Muscle of leg (tissue), 16 donors: ENCODE measurements at places on chromosomes 5 and 9.
A peak's percentile ranks its signal among the peaks of the same experiment; 100 is the strongest.

- no peaks in the 10 kb centered on the region for H3K36me3 ChIP-seq
- H3K27me3 ChIP-seq = no peaks in the 10 kb centered on the region
- no peaks in the 10 kb centered on the region for H3K4me1 ChIP-seq
- no peak overlapping the region for H3K4me3 ChIP-seq
- DNase-seq = no peak
These were observed 73.9 kb downstream of the CSNK1G3 start for GRCh38 chr5:123585871-123586270.

- no peak overlapping the region for H3K4me3 ChIP-seq
- DNase-seq = no peak
- no peaks in the 10 kb centered on the region for H3K36me3 ChIP-seq
- no peaks in the 10 kb centered on the region for H3K27me3 ChIP-seq
- no peaks in the 10 kb centered on the region for H3K4me1 ChIP-seq
These were observed 85.6 kb downstream of the SMIM15 start for GRCh38 chr5:61076626-61077025.

DNA sequence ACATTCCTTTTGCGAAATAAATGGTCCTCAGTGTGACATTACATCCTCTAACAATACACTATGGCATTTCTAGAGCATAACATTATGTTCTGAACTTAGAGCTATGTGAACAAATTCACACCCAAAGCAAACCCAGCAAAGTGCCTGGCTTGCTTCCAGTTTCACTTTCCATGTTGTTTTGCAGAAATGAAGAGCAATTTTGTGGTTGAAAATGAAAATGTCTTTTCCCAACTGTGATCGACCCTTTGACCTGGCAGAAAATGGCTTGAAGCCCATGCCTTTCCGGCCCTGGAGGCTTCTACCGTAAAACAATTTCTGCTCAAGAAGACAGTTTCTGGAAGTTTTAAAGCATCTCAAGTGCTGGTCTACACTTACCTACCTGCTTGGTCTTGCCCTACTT, 344.7 kb upstream of the RGMB start:
- H3K4me3 ChIP-seq = no peak overlapping the region
- no peaks in the 10 kb centered on the region for H3K36me3 ChIP-seq
- H3K4me1 ChIP-seq = peaks cover 10% of the 10 kb centered on the region
- DNase-seq = peak; percentile 59

GRCh38 chr9:133716564-133717112, 21.5 kb downstream of the SARDH start:
- peak; percentile 80 for DNase-seq
- no peak overlapping the region for H3K4me3 ChIP-seq
- H3K4me1 ChIP-seq = peaks cover 50% of the 10 kb centered on the region
- H3K36me3 ChIP-seq = no peaks in the 10 kb centered on the region
- H3K27ac ChIP-seq = no peak overlapping the region
- peaks cover 2% of the 10 kb centered on the region for H3K27me3 ChIP-seq

DNA sequence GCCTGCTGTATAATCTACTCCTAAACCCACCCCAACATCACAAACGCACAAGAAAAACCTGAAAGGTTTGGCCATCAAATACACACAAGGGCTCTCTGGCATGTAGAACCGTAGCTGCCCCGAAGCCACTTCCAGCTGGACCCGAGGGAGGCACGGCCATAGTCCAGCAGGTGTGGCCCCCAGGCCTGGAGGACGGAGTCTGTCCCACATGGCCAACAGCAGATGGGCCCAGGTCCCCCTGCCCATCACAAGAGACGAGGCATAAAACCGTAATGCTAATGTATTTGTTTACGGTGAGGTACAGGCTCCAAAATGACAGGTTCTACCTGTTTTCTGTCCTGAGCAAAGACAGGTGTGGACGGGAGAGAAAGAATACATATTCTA, 234.2 kb downstream of the SYK start:
- no peaks in the 10 kb centered on the region for H3K36me3 ChIP-seq
- no peak for DNase-seq
- H3K27me3 ChIP-seq = peaks cover 2% of the 10 kb centered on the region
- H3K4me3 ChIP-seq = no peak overlapping the region

GRCh38 chr5:149471406-149472183, 79.6 kb downstream of the CSNK1A1 start:
- no peaks in the 10 kb centered on the region for H3K36me3 ChIP-seq
- H3K27ac ChIP-seq = peak overlapping the region; percentile 47
- H3K27me3 ChIP-seq = no peaks in the 10 kb centered on the region
- no peak overlapping the region for H3K4me3 ChIP-seq
- peak; percentile 60 for DNase-seq
- peaks cover 20% of the 10 kb centered on the region for H3K4me1 ChIP-seq

DNA sequence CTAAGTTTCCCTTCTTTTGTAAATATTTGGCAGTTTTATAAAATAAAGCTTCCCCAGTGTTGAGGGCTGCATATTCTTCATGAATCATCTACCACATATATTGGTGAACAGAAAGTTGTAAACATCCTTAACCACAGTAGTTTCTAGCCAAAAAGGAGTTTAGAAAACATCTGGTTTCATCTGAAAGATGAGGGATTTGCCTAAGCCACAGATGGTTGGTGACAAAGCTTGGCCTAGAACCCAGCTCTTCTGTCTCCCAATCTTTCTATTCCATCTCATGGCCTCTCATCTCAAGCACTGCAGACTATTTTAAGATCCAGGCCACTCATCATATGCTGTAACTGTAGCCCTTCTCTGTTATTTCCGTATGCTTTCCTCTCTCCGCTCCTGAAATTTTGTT, 232.3 kb upstream of the TRPM3 start:
- no peak overlapping the region for H3K4me3 ChIP-seq
- no peaks in the 10 kb centered on the region for H3K36me3 ChIP-seq
- no peak overlapping the region for H3K27ac ChIP-seq
- H3K27me3 ChIP-seq = no peaks in the 10 kb centered on the region

DNA sequence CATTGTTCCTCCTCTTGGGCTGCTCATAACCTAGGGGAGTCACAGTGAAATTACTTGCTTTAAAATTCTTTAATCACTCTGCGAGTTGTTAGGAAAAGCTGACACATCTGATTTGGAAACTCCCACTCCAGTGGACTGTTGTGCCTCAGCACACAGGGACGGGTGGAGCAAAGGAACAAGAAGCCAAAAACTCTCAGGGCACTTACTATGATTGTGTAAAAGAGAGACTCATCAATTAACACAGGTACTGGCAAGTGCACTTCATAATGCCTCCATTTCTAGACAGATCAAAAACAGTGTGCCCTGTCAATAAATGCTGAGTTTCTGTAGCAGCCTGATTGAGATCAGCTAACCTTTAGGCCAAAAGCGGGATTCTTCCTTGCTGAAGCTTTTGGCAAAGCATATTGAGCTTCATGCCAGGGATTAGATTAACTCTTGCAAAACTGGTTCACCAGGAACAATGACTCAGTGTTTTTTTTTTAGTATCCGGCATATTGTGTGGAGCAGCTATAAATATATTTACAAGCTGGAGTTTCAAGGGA, 55.9 kb downstream of the TMC1 start:
- DNase-seq = peak; percentile 81
- H3K4me1 ChIP-seq = peaks cover 17% of the 10 kb centered on the region
- no peaks in the 10 kb centered on the region for H3K27me3 ChIP-seq
- H3K36me3 ChIP-seq = no peaks in the 10 kb centered on the region
- H3K27ac ChIP-seq = peak overlapping the region; percentile 74

DNA sequence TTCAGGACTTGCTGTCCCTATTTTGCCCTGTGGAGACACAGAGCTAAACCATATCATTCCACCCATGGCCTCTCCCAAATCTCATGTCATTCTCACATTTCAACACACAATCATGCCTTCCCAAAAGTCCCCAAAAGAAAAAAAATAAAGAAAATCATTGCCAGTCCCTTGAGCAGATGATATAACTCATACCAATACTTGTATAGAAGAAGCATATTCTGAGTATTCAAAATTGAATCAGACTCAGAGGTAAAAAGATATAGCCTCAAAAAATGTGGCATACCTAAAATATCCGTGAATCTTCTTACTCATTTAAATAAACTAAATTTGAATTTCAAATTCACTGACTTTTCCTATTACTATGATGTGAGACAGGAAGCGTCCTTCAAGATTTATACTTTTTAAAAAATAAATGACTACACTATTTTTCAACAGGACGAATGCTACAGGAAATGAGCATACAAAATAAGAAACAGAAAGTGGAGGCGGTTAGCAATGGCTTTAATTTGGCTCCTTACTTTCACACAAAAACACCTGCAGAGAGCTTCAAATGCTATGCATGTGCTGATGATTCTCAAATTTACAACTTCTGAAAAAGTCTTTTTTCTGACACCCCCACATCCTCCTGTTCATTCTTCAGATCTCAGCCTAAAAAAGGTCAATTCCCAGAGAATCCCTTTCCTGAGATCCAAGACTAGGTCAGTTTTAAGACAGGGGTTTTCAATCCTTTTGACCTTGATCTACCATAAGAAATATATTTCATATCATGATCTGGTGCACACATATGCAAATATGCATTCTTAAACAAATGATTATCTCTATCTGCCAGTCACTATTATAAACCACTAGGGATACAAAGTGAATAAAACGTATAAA, 39.6 kb upstream of the DMXL1 start:
- H3K4me1 ChIP-seq = no peaks in the 10 kb centered on the region
- no peak overlapping the region for H3K27ac ChIP-seq
- no peaks in the 10 kb centered on the region for H3K27me3 ChIP-seq
